Endothelial cell of coronary artery (primary cell): ENCODE measurements at places on chromosomes 4 and X. TPM values are rescaled to one million over a fixed set of nuclear protein-coding genes. Genes with fewer than 3 reads are reported as not detected.

Gene MFAP3L
- 0.36 and 1.4 TPM in 2 replicates for total RNA-seq

Gene FRAS1
- 4.1 and 17.2 TPM in 2 replicates for total RNA-seq

Gene RS1
- total RNA-seq, result not detected in 2 replicates

Gene FREM3
- total RNA-seq, result under 0.01 TPM in 1 of 2 replicates, not detected in the other

Gene GUCY1B1
- 0.81 and 2.2 TPM in 2 replicates for total RNA-seq

Gene MAGEA2
- total RNA-seq, result not detected in 2 replicates

Gene F8A3
- total RNA-seq, result 0.85 and 1.3 TPM in 2 replicates
